ENCODE measurements at places on chromosomes 5 and 9. TPM values are rescaled to one million over a fixed set of nuclear protein-coding genes. Genes with fewer than 3 reads are reported as not detected.
A peak's percentile ranks its signal among the peaks of the same experiment; 100 is the strongest.

GRCh38 chr9:86801246-86801645, 146.1 kb downstream of the GAS1 start:
- no peaks in the 10 kb centered on the region for H3K36me3 ChIP-seq
- H3K4me1 ChIP-seq = peaks cover 19% of the 10 kb centered on the region
- H3K27ac ChIP-seq = no peak overlapping the region
- H3K4me3 ChIP-seq = no peak overlapping the region
- peak; percentile 30 for DNase-seq

The GPR151 gene
- total RNA-seq = not detected

The SPINK7 gene
- not detected for total RNA-seq

GRCh38 chr5:141338538-141339306, at the start of gene PCDHGA2:
Gene PCDHGA2, plus strand, starts transcription at chr5:141338760.
- DNase-seq = peak; percentile 72
- no peaks in the 10 kb centered on the region for H3K4me1 ChIP-seq
- H3K4me3 ChIP-seq = peak within 1 kb of the TSS; percentile 69

Data from GM23248 (cell line).